GM23338 (cell line): ENCODE measurements at places on chromosomes 5 and 9.

DNA sequence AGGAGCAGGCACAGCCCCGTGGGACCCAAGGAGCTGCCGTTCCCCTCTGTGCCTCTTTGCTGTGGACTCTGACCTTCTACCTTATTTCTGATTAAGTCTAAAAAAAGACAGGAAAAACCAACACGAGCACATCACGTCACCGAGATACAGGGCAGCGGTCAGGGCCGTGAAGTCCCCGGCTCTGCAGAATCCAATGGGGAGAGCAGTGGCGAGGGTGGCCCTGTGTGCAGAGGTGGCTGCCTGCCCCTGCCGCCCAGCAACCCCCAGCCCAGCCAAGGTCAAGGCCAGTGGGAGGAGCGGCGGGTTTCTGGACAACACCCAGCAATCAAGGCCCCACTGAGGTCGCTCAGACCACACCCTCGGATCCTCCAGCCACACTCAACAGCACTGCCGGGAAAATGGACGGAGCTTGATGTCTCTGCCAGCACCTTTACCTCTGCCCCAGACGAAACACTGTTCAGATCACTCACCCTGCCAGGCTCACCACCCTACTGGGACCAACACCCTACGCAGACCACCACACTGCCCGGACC, 32.7 kb upstream of the SLC9A3 start:
- DNase-seq: no peak
- H3K4me1 ChIP-seq: no peaks in the 10 kb centered on the region
- no peaks in the 10 kb centered on the region for H3K36me3 ChIP-seq
- no peaks in the 10 kb centered on the region for H3K27me3 ChIP-seq
- no peak overlapping the region for H3K4me3 ChIP-seq

DNA sequence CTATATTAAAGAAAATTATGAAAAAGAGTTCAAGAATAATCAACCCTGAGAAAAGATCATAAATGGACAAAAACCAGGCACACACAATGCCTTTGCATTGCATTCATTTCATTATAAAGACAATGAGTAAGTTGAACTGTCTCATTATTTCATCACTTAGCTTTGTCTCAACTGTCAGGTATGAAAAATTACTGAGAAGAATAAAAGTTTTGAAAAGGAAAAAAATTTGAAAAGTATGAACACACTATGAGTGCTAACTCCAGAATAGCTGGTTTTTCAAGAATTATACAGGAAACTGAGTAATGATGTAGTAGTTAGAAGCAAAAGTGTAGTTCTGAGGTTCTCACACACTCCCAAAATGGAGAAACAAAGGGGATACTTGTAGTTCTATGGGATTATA, 16.3 kb upstream of the ANXA1 start:
- H3K27me3 ChIP-seq: no peaks in the 10 kb centered on the region
- no peak overlapping the region for H3K4me3 ChIP-seq
- no peak overlapping the region for H3K27ac ChIP-seq

DNA sequence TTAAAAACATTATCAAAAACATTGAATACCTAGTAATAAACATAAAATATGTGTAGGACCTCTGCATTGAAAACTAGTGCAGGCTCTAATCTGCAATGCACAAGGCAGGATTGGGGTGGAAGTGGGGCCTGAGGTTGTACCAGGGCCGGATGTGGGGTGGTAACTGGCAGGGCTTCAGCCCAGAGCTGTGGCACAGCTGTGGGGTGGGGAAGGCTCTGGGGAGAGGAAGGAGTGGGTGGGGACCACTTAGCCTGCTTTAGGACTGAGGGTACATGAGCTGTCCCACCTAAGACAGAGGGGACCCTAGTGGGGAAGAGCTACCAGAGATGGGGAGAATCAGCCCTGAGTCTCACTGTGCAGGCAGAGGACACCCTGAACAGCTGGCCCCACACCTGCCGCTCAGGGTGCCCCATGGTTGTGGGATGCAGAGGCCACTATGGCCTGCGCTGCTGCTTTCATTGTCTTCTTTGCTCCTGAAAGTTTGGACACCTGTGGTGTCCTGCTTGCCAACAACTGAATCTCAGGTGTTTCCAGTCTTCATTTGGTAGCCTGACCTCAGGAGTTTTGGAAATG, 311.4 kb downstream of the TLE4 start:
- H3K4me3 ChIP-seq: no peak overlapping the region
- no peaks in the 10 kb centered on the region for H3K36me3 ChIP-seq
- no peak overlapping the region for H3K27ac ChIP-seq

DNA sequence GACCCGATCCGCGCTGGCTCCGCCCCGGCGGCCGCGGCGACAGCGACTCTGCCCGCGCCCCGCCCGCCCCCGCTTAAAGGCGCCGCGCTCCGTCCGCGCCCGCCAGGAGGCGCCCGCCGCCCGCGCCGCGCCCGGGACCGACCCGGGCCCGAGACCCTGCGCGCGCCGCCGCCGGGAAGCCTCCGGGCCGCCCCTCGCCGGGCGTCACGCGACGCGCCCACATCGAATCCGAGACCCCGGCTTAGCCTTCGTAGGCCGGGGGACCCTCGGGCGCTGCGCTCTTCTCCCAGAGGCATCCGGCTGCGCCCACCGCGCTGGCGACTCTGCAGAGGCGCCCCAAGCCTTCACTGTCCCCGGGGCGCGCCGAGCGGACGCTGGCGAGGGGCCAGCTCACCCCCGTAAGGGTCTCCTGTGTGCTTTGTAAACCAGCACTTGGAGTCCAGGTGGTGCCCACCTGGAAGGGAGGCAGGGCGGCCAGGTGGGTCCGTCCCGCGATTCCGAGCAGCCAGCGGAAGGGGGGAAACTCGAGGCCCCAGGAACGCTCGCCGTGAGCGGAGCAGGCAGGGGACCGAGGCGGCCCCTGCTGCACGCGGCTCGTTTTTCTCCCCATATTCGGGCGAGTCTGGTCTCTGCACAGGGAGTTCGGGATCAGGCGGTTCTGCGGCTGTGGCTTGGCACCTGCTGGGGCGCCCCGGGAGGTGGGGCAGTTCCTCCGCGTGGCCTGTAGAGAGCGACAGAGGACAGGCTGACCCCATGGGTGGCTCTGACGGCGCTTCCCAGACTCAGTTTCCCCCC, 423 bp upstream of the ABCA2 start:
- H3K36me3 ChIP-seq: no peaks in the 10 kb centered on the region
- H3K27ac ChIP-seq: no peak overlapping the region
- H3K4me1 ChIP-seq: 0 out of 2 replicates have a peak, but pooled peaks cover 3% of the 10 kb centered on the region
- peaks cover 21% of the 10 kb centered on the region for H3K27me3 ChIP-seq

- peaks cover 14% of the 10 kb centered on the region for H3K4me1 ChIP-seq
- no peak for DNase-seq
- H3K4me3 ChIP-seq: no peak overlapping the region
- no peak overlapping the region for H3K27ac ChIP-seq
- 0 out of 2 replicates have a peak, but pooled peaks cover 5% of the 10 kb centered on the region for H3K36me3 ChIP-seq
Observed at GRCh38 chr5:102599289-102599688, 100.5 kb upstream of the SLCO6A1 start.

DNA sequence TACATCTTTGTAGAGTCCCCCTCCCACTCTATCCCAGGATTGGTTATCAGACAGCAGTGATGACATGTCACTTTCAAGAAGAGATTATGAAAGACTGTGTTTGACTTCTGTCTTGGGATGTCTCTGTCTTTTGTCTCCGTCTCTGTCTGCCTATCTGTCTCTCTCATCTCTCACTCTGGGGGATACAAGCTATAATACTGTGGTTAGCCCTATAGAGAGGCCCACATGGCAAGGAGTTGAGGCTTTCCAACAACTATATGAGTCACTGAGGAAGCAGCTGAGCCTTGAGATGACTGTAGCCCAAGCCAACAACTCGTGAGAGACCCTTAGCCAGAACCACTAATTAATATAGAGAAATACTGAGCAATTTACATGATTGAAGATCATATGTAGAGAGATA, 284.8 kb downstream of the PDE4D start:
- H3K36me3 ChIP-seq: no peaks in the 10 kb centered on the region
- peaks cover 28% of the 10 kb centered on the region for H3K4me1 ChIP-seq
- no peaks in the 10 kb centered on the region for H3K27me3 ChIP-seq
- no peak overlapping the region for H3K27ac ChIP-seq

- peaks cover under 1% of the 10 kb centered on the region; the same call in 1 of the 2 replicates for H3K4me1 ChIP-seq
- DNase-seq: no peak
- peak overlapping the region; percentile 100 for H3K27ac ChIP-seq
- peak overlapping the region; percentile 93 for H3K4me3 ChIP-seq
- no peaks in the 10 kb centered on the region for H3K27me3 ChIP-seq
- no peaks in the 10 kb centered on the region; the same call in 1 of the 2 replicates for H3K36me3 ChIP-seq
Observed at GRCh38 chr5:57172466-57173318, 1.2 kb upstream of the GPBP1 start.

- H3K4me1 ChIP-seq: no peaks in the 10 kb centered on the region
- H3K36me3 ChIP-seq: no peaks in the 10 kb centered on the region
- no peak overlapping the region for H3K4me3 ChIP-seq
- no peak for DNase-seq
- no peak overlapping the region for H3K27ac ChIP-seq
Observed at GRCh38 chr5:180115326-180116076, 43.9 kb upstream of the RNF130 start.

GRCh38 chr9:89436963-89437625, 60.8 kb downstream of the SEMA4D start:
- no peaks in the 10 kb centered on the region for H3K27me3 ChIP-seq
- H3K36me3 ChIP-seq: no peaks in the 10 kb centered on the region
- DNase-seq: no peak

GRCh38 chr5:2748179-2748860, 3.2 kb downstream of the IRX2 start:
- H3K4me3 ChIP-seq: peak overlapping the region; percentile 63; the same call in 1 of the 2 replicates
- H3K27ac ChIP-seq: no peak overlapping the region
- peaks cover 8% of the 10 kb centered on the region; the same call in 1 of the 2 replicates for H3K36me3 ChIP-seq
- H3K27me3 ChIP-seq: peaks cover 86% of the 10 kb centered on the region

- DNase-seq: no peak
- no peak overlapping the region for H3K4me3 ChIP-seq
- H3K27me3 ChIP-seq: no peaks in the 10 kb centered on the region
- H3K27ac ChIP-seq: no peak overlapping the region; the same call in 1 of the 2 replicates
Observed at GRCh38 chr9:136538599-136539426, 7.0 kb downstream of the NOTCH1 start.
